ENCODE measurements at places on chromosomes 11 and 22.
A peak's percentile ranks its signal among the peaks of the same experiment; 100 is the strongest.

- no peak for DNase-seq
Measured at GRCh38 chr11:112364962-112365481, 104.4 kb upstream of the PLET1 start.

GRCh38 chr22:23376256-23376655 lies 195.9 kb downstream of the BCR start:
- peak; percentile 30 for DNase-seq

GRCh38 chr11:95459291-95460042 lies 228.5 kb upstream of the SESN3 start:
- no peak for DNase-seq

DNA sequence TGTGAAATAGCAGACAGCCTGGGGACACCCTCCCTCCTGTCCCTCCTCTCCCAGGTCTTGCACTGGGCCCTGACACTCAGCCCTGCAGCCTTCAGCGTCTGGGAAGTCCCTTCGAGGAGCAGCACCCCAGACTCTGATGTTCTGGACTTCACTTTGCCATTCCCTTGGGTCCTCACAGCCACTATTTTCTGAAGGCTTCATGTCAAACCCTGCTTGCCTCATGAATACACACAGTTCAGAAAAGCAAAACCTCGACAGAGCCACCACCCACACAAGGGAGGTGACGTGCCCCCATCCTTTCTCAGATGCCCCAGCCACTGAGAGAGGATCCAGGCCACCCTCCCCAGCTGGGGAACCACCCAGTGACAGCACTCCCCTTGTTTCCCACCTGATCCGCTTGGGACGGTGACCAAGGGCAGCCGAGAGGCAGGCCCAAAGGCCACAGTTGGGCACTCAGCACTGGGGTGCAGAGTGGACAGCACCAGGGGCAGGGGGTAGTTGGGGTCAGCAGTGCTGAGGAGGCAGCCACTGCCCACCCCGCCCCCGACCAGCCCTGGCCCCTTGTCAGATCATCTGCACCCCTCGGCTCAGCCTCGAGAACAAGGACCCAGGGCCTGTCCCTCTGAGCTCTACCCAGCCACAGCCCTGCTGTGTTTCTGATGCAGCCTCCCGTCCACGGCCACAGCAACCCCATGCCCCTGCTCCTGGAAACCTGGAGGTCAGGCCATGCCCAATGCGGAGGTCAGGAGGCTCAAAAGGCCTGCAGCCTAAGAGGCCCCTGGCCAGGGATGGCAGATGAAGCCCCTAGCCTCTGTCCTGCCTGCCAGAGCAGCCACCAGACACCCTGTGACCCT lies 3.1 kb upstream of the TNNT3 start:
- DNase-seq = no peak

GRCh38 chr11:111417766-111418435 lies 38.8 kb upstream of the POU2AF1 start:
- no peak for DNase-seq

DNA sequence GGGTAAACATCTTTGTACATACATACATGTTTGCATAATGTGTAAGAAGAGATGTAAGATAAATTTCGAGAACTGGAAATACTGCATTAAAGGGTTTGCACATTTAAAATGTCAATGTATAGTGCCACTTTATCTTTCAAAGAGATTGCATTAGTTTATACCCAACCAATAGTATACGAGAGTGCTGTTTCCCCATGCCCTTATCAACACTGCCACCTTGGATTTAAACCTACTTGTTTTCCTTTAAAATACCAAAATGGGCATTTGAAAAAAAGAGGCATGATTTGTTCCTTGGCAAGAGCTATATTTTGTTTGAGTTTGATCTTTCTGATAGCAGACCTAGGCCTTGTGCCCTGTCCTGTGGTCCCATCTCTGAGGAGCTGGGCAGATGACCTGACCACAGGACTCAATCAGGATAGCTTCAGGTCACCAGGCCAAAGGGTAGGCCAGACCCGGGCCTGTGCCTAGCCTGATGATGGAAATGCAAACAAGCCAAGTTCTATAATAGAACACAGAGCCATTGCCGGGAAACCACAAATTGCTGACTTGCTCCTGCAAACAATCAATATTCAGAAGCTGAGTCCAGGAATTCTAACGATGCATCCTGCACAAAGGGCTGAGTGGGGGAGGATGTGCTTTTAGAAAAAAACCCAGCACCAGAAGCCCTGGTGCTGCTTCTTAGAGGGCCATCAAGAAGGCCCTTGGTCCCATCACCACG lies 16.9 kb upstream of the ALG8 start:
- DNase-seq = peak; percentile 40

DNA sequence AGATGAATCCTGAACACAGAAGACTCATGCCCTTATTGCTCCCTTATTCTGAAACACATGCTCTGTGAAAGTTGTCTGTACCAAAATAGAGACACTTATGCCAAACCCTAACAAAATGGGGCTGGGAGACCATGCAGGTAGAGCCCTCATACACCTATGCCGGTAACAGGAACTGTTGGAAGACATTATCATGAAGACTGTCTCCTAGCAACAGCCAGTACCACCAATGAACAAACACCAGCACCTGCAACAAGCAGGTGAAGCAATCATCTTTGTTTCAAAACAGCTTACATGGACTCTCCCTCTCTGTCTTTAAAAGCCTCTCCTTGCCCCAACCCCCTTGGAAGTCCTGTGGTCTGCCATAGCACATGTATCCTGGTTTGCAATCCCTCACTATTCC lies 17.2 kb downstream of the SLC5A4 start:
- DNase-seq = no peak

GRCh38 chr11:8926236-8926635 lies 6.5 kb downstream of the C11orf16 start:
- no peak for DNase-seq

DNA sequence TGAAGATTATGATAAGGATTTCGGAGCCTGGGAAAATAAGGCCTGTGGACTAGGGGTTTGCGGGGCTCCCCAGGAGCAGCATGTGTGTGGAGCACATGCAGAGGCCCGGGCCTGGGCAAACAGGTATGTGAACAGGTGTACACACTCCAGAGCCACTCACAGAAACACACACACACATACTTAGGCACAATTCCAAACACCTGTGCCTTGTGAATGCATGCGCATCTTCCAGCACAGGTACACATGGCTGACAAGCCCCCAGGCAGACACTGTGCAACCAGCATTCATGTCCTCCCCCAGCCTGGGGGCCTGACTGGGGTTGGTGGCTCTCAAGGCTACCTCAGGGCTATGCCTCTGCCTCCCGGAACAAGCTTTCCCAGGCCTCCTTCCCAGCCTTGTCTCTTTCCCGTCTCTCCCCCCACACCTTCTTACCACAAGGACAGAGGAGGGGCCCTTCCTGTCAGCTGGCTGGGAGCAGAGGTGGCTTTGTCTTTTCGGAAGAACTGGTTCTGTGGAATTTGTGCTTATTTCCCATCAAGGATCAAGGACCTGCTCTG lies 2.6 kb upstream of the P2RY6 start:
- DNase-seq = no peak

DNA sequence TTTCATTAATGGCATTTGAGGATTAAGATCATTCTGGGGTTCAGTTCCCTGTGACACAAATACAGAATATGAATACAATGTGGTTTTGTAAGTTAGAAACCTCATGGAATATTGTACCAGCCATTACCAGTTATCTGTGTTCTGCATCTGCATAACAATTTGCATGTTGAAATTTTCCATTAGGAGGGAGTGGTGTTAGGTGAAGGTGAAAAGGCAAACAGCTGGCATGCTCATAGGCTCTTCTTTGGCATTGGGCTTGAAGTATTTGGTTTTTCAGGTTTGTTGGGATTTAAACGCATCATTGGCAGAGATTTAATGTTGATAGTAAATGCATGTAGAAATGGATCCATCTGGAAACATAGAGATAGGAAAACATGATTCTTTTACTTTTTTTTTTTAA lies 18.6 kb downstream of the RTN3 start:
- no peak for DNase-seq

DNA sequence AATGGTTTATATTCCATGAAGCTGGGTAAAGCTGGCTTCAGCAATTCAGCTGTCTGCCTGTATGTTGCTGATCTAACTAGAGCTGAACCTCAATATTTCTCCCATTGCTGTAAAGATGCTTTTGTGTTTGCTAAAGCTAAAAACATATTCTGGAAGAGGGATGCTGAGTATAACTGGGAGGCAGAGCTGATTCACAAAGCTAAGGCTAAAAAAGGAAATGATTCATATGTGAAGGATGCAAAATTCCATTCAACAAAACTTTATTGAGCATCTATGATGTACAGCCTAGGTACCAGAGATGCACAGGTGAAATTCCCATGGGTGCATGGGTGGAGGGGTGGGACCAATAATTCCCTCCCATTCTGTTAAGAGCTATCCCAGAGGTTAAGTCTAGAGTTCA lies 193.9 kb downstream of the KIF18A start:
- DNase-seq = no peak

GRCh38 chr11:121887569-121887968 lies 228.4 kb downstream of the BLID start:
- DNase-seq = no peak

DNA sequence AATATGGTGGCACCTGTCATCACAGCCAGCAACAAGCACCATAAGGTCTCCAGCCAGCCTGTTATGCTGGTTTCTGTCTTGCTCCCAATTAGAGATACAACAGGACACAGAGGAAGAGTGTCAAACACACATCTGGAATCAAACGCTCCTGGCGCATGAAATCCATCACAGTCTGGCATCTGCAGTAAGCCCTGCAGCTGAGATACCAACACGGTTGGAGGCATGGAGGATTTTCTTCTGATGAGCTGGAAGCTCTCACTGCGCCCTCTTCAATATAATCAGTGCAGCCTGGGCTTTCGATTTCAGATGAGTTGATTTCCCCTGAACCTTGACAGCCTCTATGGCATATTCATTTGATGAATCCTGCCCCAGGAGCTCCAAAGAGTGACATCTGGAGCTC lies 27.8 kb upstream of the CARS1 start:
- DNase-seq = no peak

GRCh38 chr22:49966041-49966773 lies 5.6 kb downstream of the PIM3 start:
- no peak for DNase-seq

DNA sequence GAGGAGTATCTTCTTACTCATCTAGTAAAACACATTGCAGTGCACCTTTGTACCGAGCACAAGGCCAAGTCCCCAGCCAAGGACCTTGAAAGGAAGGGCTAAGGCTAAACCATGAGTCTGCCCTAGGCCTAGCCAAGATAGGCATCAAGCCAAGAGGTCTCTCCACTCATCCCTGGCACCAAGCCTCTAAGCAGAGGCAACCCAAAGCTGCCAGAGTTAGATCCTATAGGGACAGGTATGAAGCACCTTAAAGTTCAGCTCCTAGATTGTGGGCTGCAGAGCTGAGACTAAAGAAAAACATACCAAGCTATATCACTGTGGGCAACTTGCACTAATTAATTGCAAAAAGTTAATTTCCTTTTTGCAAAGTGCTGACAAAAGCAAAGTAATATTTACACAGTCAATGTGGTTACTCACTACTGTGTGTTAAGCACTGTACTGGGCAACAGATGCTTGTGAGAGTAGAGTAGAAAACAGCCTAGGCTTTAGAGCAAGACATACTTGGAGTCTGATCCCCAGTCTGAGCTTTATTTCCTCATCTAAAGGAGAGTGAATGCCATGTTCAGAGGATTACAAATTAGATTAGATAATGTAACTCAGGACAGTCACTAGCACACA lies 7.2 kb downstream of the COA4 start:
- no peak for DNase-seq

DNA sequence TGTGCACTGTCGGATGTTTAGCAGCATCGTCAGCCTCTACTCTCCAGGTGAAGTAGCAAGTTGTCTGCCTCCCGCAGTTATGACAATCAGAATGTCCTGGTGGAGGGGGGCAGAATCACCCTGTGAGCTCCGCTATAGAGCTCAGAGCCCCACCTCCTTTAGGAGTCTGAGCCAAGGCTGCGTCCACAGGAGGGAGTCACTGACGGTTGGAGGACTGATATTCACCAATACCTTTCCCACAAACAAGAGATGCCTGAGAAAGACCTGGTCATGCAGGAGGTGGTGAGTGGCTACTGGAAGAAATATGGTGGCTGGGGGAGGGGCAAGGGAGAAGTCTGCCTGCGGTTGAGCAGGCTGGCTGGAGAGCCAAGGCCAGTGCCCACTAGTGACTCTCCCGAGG lies 41.7 kb upstream of the ADA2 start:
- no peak for DNase-seq

DNA sequence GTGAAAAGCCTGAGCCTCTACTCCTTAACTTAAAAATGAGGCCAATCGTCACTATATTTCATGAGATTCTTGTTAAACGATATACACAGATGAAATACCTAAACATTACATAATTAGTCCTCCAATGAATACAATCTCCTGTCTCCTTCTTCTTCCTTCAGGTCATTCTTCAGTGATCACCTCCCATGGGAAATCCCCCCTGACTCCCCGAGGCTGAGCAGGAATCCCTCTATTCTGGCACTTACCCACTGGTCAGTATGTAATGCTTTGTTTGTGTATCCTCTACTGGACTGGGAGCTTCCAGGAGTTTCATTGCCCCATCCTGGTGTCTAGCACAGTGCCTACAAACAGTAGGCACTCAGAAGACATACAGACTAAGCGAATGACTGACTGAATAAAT lies 52.3 kb downstream of the RAB38 start:
- DNase-seq = no peak

DNA sequence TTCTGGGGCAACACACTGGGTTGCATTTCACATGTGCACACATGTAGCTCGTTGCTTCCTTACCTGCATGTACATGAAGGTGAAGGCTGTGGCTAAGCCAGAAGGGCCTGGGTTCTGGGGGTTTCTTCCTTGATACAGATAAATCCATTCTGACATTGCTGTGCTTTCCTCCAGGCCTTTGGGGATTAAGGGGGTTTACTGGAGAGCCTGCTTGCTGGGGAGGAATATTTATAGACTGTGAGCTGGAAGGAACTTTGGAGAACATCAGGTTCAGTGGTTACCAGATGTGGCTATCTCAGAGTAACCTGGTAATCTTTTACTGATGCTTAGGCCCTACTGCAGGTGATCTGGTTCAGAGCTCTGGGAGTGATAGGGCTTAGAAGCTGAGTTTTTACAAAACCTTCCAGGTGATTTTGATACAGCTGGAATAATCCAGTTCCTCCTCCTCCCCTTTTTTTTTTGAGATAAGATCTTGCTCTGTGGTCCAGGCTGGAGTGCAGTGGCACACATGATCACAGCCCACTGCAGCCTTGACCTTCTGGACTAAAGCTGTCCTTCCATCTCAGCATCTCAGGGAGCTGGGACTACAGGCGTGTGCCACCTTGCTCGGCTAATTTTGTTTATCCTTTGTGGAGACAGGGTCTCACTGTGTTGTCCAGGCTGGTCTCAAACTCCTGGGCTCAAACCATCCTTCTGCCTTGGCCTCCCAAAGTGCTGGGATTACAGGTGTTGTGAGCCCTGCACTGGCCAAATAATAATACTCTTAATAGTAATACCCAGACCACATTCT lies 19.9 kb downstream of the ACO2 start:
- no peak for DNase-seq

DNA sequence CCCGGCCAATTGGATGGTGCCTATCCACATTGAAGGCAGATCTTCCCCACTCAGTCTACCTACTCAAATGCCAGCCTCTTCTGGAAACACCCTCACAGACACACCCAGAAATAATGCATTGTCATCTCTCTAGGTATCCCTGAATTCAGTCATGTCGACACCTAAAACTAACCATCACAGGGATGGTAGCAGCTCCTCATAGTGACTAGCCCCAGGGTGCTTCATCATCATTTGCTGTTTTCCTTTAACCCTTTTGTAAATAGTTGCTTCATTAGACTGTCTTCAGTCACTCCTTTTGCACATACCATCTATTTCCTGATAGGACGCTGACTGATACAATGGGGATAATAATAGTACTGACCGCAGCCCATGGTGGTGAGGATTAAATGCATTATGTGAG lies 18.8 kb upstream of the AMOTL1 start:
- no peak for DNase-seq

- DNase-seq = no peak
Measured at GRCh38 chr22:45760682-45761081, 89.0 kb downstream of the ATXN10 start.

All from NT2/D1 (cell line).